ENCODE measurements at places on chromosomes 5 and 9. TPM values are rescaled to one million over a fixed set of nuclear protein-coding genes. Genes with fewer than 3 reads are reported as not detected.

The OTP gene
- total RNA-seq, result not detected

GRCh38 chr5:119395080-119395836 is 39.4 kb downstream of the TNFAIP8 start:
- DNase-seq, result no peak

The FBP2 gene
- not detected for total RNA-seq

GRCh38 chr9:91766315-91767069 is 183.5 kb downstream of the ROR2 start:
- DNase-seq, result no peak

- no peak for DNase-seq
Observed at GRCh38 chr9:137428841-137429545, 5.8 kb downstream of the NOXA1 start.

DNA sequence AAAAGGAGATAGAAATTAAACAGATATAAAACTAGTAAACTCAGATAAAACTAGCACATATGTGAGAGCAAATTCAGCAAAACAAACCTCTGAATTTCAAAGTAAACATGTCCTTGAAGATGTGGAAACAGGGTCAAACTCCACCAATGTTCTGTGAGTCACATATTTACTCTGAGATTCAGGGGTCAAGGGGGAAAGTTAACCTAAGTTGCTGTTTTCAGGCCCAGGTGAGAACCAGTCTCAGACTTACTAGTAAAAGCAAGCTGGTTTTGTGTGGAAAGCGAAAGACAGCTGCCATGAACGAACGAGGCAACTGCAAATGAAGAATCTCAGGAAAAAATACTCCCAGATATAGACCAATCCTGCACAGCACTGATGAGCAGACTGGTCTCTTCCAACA is 29.0 kb downstream of the PSMB7 start:
- no peak for DNase-seq

DNA sequence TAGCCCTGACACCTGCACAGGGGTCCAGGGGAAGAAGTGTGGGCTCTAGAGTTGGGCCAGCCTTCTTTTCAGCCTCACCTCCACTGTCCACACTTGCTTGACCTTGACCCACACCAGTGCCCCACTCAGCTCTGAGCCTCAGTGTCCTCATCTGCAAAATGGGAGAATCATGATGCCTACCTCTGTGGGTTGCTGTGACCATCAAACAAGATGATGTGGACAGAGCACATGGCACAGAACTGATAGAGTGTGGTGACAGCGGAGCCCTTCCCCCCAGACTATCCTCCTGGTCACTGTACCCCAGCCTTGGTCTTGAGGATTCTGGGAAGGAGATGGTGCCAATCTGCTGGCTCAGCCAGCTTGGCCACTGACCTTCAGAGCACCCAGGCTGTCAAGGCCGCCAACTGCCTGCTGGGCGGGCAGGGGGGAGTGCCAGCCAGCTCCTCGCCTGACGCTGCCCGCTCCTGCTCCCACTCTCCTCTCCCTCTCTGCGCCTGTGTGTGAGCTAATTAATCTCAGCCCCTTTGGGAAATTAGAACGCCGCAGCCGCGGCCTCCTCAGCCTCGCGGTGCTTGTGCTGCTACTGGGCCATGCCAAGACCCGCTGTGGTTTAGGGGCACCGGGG is 16.7 kb downstream of the CXXC5 start:
- DNase-seq, result no peak

The FAM13B gene
- 11.5 TPM for total RNA-seq

The ZFP2 gene
- 0.40 TPM for total RNA-seq

The C5 gene
- 2.5 TPM for total RNA-seq

GRCh38 chr9:27440888-27441740 is 83.0 kb upstream of the IFNK start:
- no peak for DNase-seq

DNA sequence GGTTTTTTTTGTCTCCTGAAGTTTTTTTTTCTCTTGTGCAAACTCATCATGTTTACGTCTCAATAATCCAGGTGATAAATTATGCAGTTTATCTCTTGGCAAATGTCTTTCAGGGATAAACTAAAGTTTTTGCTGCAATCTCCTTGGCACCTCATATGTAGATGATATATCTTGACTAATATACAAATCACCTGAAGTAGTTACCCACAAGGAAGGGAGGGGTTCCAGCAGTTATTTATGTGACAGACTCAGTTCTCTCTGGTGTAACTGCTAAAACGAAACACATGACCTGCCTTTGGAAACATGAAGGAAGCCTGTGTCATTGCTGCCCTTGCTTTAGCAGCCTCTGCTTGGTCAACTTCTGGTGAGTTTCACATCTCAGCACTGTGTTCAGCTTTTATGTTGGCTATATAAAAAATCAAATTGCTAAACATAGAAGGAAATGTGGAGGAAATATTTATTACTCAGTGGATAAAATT is 39.3 kb upstream of the KIAA1958 start:
- DNase-seq, result no peak

The CCNJL gene
- not detected for total RNA-seq

DNA sequence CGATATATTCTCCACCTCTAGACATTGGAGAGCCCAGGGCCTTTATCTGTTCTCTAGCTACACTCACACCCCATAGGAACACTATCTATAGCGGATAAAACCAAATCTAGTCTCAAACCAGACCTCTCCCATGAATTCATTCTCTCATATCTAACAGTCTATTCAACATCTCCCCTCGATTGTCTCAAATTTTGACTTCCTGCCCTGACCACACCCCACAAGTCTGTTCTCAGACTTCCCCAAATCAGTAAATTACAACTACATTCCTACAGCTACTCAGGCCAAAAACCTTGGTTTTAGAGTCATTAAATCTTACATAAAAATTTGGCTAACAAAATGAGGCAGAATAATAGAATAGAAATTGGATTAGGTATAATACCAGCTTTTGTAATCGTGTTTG is 12.5 kb upstream of the SLC1A3 start:
- DNase-seq, result no peak

The CCNI2 gene
- total RNA-seq, result 2.7 TPM

GRCh38 chr5:78483809-78484521 is 123.5 kb downstream of the SCAMP1 start:
- DNase-seq, result no peak

The VCP gene
- total RNA-seq, result 283 TPM

GRCh38 chr9:99637641-99638040 is 184.0 kb upstream of the NR4A3 start:
- no peak for DNase-seq

GRCh38 chr5:153552886-153553285 is 62.4 kb downstream of the GRIA1 start:
- no peak for DNase-seq

- no peak for DNase-seq
Observed at GRCh38 chr5:124206540-124206939, 539.9 kb downstream of the ZNF608 start.

The SLC46A2 gene
- not detected for total RNA-seq

DNA sequence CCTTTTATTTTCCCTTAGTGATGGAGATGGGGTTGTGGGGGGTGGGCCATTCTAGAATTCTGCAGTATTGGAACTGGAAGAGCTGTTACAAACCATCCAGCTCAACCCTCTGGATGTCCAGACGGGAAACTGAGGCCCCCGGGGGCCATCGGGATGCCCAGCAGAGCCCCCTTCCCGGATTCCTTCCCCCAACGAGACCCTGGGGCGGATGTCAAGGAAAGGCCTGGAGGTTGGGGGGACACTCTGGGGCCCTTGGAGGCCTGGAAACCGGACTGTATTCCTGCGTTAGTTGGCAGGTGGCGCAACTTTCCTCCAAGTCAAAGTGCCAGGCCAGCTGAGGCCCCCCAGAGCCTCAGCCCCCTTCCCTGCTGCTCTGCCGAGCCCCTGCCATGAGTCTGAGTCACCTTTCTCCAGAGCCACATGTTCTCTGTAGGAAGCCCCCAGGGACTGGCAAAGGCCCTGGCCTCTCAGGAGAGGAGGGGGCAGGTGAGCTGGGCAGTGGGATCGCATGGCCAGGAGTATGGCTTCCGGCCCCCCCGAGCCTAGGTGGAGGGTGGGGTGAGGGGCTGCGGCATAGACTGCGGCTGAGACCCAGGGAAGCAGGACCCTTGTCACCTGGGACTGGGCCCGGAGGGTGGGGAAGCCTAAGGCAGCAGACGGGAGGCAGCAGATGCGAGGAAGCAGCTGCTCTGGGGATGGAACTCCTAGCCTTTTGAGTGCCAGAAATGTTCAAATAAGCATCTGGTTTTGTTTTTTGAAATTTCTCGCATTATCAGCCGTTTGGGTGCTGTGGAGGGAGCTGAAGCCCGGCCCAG is 17.8 kb upstream of the FIBCD1 start:
- DNase-seq, result no peak

DNA sequence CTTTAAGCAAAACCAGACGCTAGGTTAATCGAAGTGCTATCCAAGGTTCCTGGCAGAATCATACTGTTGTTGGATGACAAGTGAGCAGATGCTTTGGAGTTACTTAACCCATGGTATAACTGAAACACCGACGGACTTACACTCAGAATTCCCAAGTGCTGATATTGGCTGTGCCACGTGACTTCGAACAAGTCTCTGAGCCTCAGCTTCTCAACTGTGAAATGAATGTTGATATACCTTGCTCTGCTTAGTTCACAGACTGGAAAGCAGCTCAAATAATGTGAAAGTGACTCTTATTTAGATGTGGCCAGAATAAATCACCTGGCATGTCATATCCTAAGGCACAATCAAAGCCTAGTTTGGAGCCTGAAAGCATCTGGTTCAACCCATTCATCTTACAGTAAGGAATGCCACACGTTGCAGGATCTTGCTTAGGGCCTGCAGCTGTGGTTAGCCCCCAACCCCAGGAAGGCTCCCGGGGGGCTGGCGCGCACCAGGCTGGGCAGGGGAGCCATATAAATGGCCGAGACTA is 759 bp downstream of the GEMIN5 start:
- DNase-seq, result no peak

- no peak for DNase-seq
Observed at GRCh38 chr5:3929799-3930198, 334.2 kb downstream of the IRX1 start.

GRCh38 chr5:66417781-66418180 is 178.4 kb upstream of the MAST4 start:
- DNase-seq, result no peak

- DNase-seq, result no peak
Observed at GRCh38 chr5:126814721-126815404, 37.9 kb downstream of the LMNB1 start.

The SPEF2 gene
- total RNA-seq, result 13.0 TPM

The SCGB3A2 gene
- not detected for total RNA-seq

The GABRP gene
- total RNA-seq, result not detected

- DNase-seq, result no peak
Observed at GRCh38 chr9:133124123-133124906, 3.3 kb upstream of the RALGDS start.

Measured in activated CD4-positive, alpha-beta memory T cell treated with anti-CD3 and anti-CD28 coated beads for 36 hours (primary cell).